NCI-H1417 treated with DMSO at 0.1 percent for 48 hours (cell line): ENCODE measurements at places on chromosomes 2 and 18.

GRCh38 chr2:234967201-234967869 lies 15.5 kb downstream of the SH3BP4 start:
- no peak for DNase-seq

DNA sequence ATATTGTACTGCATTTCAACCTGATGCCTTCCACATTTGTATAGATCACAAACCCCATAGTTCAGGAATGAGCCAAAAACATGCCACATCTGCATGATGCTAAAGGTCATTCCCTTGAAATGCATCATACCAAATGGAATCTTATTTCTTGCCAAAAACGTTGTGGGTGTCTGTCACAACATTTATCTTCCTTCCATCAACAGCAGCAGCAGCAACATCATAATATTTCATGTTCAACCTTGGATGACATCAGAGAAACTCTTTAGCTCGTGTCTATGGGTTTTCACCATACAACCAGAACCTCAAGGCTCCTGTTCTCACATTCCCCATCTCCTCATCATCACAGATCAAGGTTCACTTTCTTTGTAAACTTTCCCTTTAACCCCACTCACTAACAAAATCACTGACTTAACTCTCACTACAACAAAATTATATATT lies 221.3 kb upstream of the CTAGE1 start:
- DNase-seq = no peak

- peak; percentile 12 for DNase-seq
These were observed 36.0 kb upstream of the CD207 start for GRCh38 chr2:70871398-70872211.

DNA sequence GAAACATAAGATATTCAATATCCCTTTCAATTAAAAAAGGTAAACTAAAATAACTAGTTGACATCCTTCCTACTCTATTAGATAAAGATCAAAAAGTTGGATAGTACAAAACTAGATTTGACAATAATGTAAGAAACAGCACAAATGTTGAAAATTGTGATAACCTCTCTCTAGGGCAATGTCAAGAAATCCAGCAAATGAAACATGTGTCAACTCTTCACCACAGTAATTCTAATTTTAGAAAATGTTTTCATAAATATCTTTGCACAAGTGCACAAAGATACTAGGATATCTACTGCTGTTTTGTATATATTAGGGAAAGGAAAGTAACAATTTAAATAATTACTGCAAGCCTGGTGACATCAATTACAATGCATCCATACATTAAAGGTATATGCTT lies 1220.1 kb downstream of the LRP1B start:
- DNase-seq = no peak
